ENCODE measurements at places on chromosomes 13 and 19.

DNA sequence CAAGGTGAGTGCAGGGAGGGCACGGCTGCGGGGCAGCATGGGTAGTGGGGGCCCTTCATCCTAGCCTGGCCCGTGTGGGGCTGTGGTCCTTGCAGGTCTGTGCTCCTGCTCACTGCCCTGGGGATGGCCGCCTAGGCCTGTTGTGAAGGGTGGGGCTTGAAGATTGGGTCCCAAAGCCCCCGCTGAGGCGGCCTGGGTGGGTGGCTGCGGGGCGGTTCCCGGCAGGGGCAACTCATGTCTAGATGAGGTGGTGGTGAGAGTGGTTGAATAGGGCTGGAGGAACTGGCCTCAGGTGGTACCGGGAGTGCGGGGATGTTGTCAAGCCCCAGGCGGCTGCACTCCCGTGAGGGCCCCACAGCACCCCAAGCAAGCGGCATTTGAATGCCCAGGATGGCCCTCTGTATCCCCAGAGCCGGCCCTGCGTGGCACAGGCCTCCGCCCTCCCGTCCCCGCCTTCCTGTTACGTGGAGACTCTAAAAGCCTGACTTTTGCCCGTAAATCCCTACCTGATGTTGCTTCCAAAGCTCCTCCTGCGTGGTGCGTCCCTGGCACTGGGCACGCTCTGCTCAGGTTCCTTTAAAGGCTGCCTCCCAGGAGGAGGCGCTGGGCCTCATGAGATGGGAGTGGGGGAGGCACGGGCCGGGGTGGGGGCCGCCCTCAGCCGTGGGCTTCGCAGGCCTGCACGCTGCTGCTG is 15.0 kb downstream of the SPPL2B start:
- DNase-seq, result no peak

DNA sequence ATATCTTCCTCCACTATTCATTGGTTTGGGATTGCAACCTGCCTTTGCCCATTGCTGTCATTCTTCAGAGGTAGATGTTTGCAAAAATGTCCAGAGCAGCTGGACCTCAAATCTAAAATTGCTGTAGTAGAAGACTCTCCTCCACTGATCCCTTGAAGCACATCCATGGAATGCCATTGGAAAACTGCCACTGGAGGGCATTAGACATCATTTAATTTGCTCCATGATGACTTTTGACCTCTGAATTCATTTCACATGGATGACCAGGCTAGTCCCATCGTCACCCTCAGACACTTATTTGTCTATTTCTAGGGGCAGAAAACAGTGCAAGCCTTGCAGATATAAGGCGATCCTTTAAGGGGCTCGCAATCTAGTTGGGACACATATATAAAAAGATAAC is 33.9 kb upstream of the FLT1 start:
- no peak for DNase-seq

DNA sequence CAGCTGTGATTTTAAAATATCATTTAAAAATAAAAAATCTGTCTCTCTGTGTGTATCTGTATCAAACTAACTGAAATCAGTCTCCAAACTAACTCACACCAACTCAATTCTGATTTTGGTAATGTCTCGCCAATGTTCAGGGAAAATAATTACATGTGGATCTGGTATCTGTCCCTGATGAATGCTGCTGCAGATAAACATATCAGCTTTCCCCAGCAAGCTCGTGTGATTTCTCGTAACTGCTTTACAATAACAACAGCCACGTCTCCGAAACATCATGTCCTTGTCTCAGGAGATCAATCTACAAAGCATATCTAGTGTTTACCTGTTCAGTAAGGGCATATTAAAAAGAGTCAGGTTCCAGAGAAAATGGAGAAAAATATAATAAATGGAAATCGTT is 129.0 kb downstream of the IRS2 start:
- no peak for DNase-seq

GRCh38 chr19:18053576-18054219 is 33.0 kb downstream of the IL12RB1 start:
- DNase-seq, result peak; percentile 29

DNA sequence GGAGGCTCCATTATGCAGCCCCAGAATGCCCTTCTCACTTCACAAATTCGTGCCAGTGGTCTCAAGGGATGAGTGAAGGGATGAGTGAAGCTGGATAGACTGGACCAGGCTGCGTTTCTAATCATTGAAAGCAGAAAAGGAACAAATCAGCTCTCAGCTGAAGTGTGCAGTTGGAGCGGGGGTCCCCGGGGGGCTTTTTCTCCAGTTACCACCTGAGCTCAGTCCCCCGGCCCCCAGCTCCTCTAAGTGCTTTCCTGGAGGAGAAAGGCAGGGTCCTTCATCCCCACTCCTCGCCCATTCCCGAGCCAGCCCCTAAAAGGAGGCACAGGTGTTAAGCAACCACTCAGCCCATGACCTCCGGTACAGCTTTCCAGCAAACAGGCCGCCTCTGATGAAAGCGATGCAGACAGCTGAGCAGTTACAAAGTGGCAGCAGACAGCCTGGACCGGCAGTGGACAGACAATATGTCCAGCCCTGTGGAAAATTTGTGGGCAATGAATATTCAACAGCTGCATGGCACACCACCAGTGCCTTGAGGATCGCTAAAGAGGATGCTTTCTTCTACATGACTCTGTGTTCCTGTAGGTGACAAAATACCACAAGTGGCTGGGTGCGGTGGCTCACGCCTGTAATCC is 110.7 kb upstream of the UBL3 start:
- no peak for DNase-seq

DNA sequence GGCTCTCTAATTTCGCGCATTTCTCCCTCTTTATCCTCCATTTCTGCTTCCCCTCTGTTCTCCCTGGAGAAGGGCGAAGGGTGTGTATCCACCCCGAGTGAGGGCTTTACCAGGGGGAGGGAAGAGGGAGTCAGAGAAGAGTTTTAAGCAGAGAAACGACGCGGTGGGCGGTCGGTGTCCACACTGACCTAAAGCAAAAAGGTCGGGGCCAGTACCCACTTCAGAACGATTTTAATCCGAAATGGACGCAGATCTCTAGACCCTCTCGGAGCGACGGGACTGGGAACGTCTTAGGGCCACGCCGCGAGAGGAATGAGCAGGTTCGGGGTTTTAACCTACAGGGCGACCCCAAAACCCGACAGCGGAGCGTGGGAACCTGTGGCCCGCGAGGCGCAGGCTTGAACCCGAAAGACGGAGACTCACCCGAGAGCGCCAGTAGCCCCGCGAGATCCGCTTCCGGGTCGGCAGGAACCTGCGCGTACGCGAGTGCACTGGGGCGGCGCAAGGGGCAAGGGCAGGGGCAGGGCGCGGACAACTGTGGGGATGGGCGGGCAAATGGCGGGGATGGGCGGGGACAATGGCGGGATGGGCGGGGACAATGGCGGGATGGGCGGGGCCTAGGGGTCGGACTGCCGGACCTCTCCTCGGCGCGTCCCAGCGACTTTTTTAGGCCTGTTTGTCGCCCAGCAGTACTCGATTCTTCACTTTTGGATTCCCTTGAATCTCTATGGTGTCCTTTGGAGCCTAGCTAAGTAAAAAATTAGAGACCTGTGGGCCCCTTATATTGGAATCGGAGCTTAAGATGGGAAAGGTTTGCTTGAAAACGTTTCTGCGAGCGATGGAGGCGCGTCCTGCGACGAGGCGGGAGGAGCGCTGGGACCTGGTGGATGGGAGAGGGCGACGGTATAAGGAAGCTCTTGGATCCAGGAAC is at the start of gene ZNF677:
TSS of gene ZNF677 (minus strand) at position 463 of the 931 bp plus-strand sequence. CDS start 3,323 bp downstream, outside the sequence.
- DNase-seq, result peak; percentile 91

DNA sequence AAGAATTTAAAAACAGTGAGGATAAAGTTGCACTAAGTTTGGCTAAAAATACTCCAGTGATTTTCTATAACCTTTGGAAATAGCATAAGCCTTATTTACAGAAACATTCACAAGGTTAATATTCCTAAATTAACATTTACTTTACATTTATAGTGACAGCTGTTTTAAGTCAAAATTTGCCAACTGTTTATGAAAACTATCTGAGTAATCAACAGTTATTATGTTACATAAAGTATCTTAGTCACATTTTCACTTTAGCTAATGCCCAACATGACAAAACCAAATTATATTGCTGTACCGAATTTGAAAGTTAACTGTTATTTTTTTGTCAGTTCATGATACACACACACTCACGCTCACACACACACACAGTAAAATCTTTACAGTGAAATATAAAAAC is 1.2 kb downstream of the TNFRSF19 start:
- DNase-seq, result no peak

DNA sequence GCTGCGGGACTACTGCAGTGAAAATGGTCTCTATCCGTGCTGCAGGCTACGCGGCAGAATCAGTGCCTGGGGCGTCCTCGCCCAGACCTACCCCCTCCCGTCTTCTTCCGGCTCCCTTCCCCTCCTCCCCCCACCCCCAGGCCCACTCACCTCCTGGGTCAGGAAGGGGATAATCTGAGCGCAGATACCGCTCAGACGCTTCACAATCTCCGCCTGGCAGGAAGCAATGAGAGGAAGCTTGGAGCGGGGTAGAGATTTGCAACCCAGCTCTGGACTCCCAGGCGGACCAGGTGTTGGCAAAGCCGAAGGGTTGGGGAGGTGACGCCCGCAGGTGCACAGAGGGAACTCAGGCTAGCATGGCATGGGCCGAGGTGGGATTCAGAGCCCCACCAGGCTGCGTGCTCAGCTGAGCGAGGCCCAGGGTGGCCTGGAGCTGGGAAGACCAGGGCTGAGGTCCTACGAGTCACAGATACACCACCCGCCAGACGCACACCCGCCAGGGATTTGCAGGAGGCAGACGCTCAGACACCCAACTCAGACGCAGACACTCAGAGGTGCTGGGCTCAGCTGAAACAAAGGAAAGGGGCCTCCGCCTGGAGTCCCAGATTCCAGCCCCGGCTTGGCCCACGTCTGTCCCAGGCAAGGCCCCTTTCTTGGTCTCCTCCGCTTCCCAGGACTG is 4.1 kb downstream of the TLE2 start:
- DNase-seq, result no peak

DNA sequence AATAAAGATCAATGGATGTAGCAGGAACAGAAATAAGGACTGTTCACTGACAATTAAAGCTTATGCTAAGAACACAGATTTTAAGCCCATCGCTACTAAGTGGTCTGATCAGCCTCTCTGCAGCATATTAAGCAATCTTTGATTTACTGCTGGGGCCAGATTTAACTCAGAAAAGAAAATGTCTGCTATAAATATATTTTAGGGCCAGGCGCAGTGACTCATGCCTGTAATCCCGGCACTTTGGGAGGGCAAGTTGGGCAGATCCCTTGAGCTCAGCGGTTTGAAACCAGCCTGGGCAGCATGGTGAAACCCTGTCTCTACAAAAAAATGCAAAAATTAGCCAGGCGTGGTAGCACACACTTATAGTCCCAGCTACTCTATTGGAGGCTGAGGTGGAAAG is 43.0 kb downstream of the METTL21C start:
- DNase-seq, result peak; percentile 4

DNA sequence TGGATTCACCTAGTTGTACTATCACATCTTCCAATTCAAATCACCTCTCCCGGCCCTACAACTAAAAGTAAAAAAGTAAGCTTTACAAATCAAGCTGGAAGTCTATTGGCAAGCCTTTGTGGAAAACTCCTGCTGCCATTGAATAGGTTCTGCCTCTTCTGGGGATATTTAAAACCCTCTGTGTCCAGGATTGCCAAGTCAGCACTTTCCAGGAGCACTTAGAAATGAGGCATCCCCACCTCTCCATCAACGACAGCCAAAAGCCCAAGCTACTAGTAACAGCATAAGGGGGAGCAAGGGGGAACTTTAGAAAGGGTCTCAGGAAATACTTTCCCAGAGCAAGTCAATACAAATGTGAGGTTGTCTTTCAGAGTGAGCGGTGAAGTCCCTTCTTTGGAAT is 85.0 kb upstream of the OBI1 start:
- DNase-seq, result no peak

- no peak for DNase-seq
Measured at GRCh38 chr19:48914181-48914580, 14.1 kb downstream of the NUCB1 start.

GRCh38 chr13:95385798-95386197 is 84.5 kb upstream of the ABCC4 start:
- no peak for DNase-seq

DNA sequence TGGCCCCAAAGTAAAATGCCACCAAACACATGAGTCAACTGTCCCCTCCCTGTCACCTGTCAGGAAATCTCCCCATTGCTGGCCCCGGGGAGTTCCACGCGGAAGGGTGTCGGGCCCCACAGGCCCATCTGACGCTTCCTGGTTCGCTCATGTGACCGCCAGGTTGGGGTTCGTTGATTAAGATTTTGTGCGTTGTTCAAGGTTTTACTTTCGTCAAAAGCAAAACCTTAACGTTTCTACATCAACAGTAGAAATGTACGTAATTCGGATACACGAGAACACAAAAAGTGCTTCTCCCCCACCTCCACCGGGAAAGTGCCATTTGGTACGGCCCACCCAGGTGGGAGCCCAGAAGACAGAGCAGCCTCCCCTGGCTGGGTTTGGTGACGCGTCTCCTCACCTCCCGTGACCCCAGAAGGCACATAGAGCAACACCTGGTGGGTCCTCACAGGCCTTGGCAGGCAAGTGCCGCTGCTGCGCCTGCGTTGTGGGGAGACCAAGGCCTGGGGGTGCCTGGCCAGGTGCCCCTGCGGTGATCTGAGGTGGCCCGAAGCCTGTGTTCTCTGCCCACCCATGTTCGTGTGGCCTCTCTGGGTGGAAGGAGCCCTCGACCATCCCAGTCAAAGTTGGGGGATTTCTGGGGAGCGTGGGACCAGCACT is 161.6 kb downstream of the KDM4B start:
- DNase-seq, result no peak

DNA sequence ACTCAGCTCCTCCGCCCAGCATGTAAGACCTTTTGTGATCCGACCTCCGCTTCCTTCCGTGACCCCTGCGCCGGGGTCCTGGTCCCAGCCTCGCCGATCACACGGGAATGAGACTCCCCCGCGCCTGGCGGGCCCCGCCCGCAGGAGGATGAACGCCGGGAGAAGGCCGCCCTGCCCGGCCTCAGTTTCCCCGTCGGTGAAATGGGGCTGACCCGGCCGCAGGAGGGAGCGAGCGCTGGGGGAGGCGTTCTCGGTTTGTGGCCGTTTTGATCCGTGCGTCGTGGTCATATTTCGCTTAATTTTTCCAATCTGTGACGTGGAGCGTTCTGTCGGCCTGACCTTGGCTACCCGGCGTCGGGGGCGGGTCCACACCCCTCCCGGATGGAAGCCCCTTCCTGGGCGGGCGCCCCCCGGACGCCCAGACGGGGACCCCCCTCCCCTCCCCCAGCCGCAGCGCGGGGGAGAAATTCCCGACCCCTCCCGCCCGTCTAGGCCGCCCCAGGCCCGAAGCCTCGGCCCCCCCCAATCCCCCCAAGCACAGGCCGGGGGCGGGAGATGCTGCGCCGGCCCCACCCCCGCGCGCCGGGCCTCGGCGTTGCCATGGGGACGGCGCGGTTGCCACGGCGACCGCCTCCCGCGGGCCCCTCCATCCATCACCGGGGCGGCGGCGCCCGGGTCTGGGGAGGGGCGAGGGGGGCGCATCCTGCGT is 11.1 kb downstream of the PALM start:
- DNase-seq, result no peak
